ENCODE measurements at places on chromosomes 2 and 18. TPM values are rescaled to one million over a fixed set of nuclear protein-coding genes. Genes with fewer than 3 reads are reported as not detected.

GRCh38 chr18:32930695-32931301, 158.0 kb upstream of the KLHL14 start:
- no peak for DNase-seq

- DNase-seq: no peak
These were observed 96.9 kb upstream of the ZNF236 start for GRCh38 chr18:76725445-76725844.

DNA sequence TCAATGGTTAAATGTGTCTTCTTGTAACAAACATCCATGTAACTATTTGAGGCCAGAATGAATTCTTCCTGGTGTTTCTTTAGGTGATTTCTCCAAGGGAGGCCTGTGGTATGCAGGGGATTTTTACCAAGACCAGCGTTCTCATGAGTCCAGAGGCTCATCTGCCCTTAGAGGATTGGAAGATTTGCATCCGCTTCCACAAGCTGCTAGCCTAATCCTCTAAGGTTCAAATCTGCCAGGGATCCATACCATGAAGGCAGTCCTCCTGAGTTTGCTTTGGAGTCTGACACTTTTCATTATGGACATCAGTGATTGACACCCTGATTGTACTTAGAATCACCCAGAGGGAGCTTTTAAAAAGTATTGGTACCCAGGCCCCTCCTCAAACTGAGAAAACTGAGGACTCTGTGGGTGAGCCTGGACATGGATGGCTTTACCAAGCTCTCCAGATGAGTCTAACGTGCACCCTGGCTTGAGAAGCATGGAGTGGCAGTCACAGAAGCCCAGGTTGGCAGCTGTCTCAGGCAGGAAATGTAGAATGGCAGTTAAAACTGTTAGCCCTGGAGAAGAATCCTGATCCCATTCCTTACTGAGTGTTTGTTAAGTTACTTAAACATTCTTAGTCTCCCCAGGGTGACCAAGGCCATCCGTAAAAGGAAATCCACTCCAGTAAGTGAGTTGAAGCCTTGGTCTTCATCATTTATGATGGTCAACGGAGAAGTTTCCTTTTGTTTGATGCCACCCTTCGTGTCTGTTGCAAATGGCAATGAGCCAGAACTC, 95.3 kb upstream of the RMDN2 start:
- DNase-seq: no peak

- DNase-seq: no peak
These were observed 18.3 kb upstream of the TLK1 start for GRCh38 chr2:171178993-171179392.

- no peak for DNase-seq
These were observed 58.5 kb upstream of the RAB27B start for GRCh38 chr18:54769526-54770464.

- no peak for DNase-seq
These were observed 1.7 kb upstream of the PRLH start for GRCh38 chr2:237564526-237565131.

DNA sequence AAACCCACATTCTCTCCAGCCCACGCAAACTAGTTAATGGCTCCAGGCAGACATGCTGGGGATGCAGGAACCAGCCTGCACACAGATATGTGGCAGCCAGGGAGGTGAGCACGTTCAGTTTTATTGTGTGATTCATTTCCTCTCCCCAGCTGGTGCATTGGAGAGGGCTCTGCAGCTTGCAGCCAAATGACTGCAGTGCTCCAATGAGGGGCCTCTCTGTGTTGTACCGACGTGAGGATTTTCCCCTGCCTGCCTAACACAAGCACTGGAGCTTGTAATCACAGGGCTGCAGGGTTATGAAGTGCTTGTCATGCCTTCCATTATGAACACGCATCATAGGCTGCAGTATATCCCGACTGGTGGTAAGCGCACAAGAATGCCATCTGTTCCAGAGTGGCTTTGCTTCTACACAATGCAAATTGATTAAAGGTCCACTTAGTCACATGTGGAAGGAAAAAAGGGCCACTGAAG, 92.3 kb upstream of the THUMPD2 start:
- DNase-seq: no peak

- DNase-seq: no peak
These were observed 366.3 kb upstream of the FANCL start for GRCh38 chr2:58607448-58607847.

GRCh38 chr2:28764909-28765711, 13.5 kb downstream of the PPP1CB start:
- no peak for DNase-seq

Gene VWA3B
- total RNA-seq: not detected

Gene PSD4
- total RNA-seq: 299 TPM

Gene DIS3L2
- 76.0 TPM for total RNA-seq

Gene CNOT11
- total RNA-seq: 53.4 TPM

Measured in natural killer cell treated with Interleukin-12 subunit alpha and Interleukin-12 subunit beta and Interleukin-15 and Interleukin-18, amount 100 ng/mL, for 72 hours (primary cell).